ENCODE measurements at places on chromosomes 6 and 20.

GRCh38 chr6:89794324-89794723 lies 25.3 kb downstream of the MDN1 start:
- DNase-seq, result peak; percentile 44

DNA sequence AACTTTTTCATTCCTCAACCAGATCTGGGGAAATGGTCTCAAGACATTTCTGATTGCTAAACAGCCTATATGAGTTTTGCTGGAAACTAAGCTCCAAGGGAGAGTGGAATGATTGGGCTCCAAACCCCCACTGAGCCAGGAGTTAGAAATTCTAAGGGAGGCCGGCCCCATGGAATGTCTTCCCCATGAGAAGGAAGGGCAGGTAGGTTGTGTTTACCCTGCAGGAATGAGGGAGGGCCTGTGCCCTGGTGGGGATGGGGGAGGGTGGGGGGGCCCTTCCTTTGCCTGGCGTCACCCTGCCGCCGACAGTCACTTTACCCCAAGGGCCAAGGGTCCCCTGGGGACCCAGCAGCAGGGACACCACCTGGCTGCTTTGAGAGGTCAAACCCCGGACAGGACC lies 298.9 kb downstream of the TFAP2C start:
- no peak for DNase-seq

DNA sequence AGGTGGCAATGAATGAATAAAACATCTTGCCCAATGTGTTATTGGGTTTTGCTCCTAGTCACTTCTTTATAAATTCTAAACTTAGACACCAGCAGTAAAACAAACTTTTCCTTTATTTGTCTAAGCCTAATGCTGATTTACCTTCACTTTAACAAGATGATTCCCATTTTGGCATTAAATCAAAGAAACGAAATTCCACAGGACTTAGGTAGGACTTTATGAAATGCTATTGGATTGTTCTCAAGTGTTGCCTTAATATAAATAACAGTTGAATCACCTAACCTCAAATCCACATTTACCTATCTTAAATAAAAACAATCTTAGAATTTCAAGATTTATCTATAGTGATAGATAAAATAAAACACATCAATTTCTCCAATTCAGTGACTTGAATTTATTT lies 831.8 kb downstream of the EPHA7 start:
- DNase-seq, result no peak

DNA sequence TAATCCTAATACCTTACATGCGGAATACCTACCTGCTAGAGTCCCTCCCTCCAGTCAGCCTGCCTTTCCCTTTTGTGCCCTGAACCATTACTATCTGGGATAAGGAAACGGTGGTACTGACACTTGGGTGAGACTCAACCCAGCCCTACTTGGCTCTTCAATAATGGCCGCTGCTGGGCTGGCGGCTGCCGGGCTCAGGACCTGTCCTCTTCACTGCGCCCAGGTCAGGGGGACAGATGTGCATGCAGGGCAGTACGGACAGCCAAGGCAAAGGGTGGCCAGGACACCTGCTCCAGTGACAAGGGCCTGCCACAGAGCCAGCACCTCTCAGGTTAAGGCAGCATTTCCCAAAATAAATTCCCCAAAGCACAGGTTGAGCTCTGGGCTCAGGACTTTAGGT lies 29.9 kb downstream of the UBE2V1 start:
- DNase-seq, result no peak

GRCh38 chr6:84358581-84358980 lies 131.1 kb upstream of the CEP162 start:
- DNase-seq, result no peak

GRCh38 chr6:148757944-148758480 lies 11.2 kb downstream of the UST start:
- DNase-seq, result no peak

- no peak for DNase-seq
Observed at GRCh38 chr20:1209447-1210387, 6.5 kb downstream of the C20orf202 start.

DNA sequence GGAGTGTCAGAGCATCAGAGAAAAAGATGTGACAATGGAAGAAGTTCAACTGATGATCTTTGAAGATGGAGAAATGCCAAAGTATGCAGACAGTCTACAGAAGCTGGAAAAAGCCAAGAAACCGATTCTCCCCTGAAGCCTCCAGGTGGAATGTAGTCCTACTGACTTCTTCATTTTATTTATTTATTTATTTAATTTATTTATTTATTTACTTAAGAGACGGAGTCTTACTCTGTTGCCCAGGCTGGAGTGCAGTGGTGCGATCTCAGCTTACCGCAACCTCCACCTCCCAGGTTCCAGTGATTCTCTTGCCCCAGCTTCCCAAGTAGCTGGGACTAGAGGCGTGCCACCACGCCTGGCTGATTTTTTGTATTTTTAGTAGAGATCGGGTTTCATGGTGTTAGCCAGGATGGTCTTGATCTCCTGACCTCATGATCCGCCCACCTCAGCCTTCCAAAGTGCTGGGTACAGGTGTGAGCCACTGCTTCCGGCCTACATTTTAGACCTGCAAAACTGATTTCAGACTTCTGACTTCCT lies 2.2 kb upstream of the RPF2 start:
- no peak for DNase-seq

GRCh38 chr6:30819297-30819917 lies 64.9 kb upstream of the DDR1 start:
- DNase-seq, result no peak

- DNase-seq, result no peak
Observed at GRCh38 chr6:121533321-121533841, 97.9 kb downstream of the GJA1 start.

- no peak for DNase-seq
Observed at GRCh38 chr6:117280922-117281321, 15.6 kb downstream of the VGLL2 start.

- DNase-seq, result peak; percentile 81
Observed at GRCh38 chr20:44979090-44979621, 12.8 kb downstream of the STK4 start.

DNA sequence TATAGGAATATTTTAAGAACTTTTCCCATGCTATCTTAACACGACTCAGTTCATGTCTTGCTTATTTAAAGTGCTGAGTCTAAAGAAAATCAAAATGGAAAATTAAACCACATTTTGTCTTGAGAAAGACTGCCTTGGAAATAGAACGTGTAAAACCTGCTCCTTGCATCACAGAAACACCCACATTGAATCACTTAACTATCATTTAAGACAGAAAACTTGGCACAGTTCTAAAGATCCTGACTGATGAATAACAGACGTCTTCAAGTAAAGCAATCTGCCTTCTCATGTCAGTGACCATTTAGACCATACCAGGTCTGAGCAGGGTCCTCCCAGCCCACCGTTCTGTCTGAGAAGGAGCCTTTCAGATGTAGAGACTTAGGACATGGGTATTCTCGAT lies 7.4 kb downstream of the PERP start:
- no peak for DNase-seq

DNA sequence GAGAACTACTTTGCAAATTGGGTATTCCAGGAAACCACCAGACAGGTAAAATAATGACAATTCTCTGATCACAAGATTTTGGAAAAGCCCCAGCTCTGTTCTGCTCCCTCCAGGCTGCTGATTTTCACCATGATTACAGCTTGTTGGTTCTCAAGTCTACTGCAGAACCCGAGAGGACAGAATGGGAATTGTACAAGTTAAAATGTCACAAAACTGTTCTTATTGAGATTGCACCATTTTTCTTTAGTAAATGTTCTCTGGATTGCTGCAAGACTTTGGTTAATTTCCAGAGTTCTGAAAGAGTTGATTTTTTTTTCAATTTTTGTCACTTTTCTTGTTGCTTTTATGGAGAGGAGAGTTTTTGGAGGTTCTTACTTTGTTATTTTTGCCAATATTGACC lies 27.1 kb upstream of the HLA-DOA start:
- no peak for DNase-seq

DNA sequence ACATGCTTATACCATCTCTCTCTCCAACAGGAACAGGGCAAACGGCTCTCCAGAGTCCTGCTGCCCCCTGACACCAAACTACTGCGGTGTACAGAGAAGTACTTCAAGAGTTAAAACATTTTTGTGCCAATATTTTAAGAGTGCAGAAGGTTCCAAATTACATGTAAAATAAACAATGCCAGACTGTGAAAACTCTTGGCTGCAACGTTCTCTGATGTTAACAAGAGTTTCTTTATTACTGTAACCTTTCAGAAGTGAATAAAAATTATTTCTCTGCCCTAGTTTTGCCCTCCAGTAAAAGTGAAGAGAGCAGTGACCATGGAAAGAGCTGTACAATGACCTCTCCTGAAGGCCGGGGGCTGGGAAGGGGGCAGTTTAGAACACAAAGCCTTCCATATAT lies 41.4 kb upstream of the FAM83C start:
- DNase-seq, result no peak

GRCh38 chr20:61933481-61933950 lies 132.2 kb downstream of the TAF4 start:
- no peak for DNase-seq

DNA sequence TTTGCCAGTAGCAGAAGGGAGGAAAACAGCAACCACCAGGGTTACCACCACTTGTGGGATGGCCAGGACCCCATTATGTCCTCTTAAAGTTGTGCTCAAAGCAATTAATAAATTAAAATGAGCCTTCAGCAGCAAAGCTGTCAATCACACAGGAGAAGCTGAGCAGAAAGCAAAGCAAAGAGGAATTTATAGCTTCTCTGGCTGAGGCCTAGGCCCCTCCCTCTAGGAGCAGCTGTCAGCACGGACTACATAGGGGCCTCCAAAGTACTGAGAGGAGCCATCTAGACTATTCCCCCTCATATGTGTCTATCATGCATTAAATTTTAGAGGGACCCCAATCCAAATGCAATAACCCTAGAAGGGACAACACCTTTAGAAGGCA lies 6.4 kb downstream of the CCND3 start:
- DNase-seq, result no peak

DNA sequence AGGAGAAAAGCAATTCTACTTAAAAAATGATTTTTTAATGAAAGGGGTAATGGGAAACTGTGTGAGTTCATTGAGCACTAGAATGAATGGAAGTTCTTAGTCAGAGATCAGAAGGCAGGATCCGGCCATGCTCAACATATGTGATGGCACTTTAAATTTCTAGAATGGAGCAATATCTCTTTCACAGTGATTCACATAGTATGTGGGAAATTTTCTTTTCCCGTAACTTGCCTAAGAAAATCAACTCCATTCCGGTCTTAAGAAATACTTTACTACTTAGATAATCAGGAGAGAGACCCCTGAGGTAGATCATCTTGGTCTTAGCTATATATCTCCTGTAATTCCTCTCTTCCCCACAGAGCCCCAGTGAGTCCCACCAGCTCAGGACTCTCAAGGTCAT lies 131.8 kb downstream of the SCML4 start:
- DNase-seq, result no peak

- DNase-seq, result peak; percentile 27
Observed at GRCh38 chr6:150599199-150600009, at the start of gene PLEKHG1. Gene PLEKHG1 (plus strand): TSS chr6:150599885. CDS start chr6:150733682, 133,797 bp downstream.

DNA sequence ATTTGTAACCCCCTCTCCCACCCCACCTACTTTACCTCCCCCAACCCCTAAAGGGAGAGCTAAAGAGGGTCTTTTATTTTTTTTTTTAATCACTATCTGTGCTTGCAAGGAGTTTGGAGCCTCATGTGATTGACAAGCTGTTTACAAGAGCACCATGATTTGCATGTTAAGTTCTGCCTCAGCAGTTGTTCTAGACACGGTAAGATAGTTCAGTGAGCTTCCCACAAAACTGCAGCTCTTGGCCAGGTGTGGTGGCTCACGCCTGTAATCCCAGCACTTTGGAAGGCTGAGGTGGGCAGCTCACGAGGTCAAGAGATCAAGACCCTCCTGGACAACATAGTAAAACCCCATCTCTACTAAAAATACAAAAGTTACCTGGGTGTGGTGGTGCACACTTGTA lies 5.0 kb upstream of the PXDC1 start:
- DNase-seq, result no peak

GRCh38 chr20:13059398-13060136 lies 50.8 kb downstream of the SPTLC3 start:
- no peak for DNase-seq

- no peak for DNase-seq
Observed at GRCh38 chr6:5271926-5272325, 10.6 kb downstream of the FARS2 start.

GRCh38 chr20:63505723-63506122 lies 6.8 kb upstream of the EEF1A2 start:
- no peak for DNase-seq

DNA sequence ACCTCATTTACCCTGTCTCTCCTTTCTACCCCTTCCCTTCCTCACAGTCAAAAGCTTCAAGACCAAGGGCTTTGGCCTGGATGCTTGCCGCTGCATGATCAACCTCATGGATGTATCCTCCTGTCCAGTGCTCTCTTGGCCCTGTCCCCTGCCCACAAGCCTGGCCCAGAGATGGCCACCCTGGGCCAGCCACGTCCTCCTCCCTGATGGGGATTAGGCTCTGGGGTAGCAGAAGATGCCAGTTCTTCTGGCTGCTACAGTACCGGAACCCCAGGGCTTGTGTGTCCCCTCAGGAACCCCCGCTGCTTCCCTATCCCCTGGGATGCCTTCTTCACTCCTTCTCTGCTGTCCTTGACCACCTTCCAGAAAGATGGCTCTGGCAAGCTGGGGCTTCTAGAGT lies 22.3 kb downstream of the CAPN11 start:
- DNase-seq, result no peak

GRCh38 chr6:111278731-111279130 lies 191.4 kb downstream of the SLC16A10 start:
- no peak for DNase-seq

DNA sequence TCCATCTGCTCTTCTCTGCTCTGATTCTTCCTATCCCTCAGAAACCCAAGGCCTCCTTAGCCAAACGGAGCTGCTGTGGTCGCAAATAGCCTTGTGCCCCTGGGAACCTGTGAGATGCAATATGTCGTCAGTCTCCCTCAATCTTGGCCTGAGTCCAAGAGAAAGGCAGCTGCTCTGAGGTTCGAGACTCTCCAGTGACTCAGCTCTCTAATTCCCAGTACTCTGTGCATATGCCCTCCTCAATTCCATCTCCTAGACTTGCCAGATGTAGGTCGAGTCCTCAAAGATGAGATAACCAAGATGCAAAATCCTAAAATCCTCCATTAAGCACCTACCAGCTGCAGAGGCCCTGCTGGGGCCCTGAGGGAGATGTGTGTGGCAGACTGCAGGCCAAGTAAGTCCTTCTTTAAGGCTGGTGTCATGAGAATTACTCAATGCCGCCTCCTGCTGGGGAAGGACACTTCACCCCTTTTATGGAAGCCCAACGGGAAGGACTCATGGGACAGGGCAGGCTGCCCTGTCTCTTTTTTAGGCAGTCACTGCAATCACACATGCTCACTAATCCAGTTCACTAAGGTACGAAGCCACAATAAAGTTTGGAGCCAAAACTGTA lies 28.5 kb downstream of the C6orf15 start:
- peak; percentile 54 for DNase-seq

DNA sequence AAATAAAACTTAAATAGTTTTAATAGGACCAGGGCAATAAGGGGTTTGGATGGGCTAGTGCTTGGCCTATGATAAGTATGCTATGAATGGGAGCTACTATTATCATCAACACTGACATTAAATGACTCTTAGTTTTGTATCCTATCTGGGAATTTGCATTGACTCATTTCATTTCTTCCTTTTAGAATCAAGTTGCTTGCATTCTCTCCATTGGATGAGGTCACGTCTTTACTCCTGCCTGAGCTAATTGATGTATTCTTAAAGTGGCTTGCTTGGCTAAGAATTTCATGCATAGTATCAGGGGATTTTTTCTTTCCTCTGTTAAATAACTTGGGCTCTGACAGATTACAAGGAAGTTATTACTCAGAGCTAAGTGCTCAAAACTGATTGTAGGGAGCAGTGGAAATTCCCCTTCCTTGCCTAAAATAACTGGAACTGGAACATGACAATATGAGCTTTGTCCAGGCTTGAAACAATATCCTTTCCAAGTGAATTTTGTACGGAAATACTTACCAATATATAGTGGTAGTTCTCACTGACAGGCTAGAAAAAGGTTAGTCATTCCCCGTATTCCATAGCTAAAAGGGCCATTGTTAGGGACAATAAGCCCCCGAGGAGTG lies 169.9 kb downstream of the BCAS1 start:
- DNase-seq, result no peak
